ENCODE measurements at places on chromosomes 4 and X.

DNA sequence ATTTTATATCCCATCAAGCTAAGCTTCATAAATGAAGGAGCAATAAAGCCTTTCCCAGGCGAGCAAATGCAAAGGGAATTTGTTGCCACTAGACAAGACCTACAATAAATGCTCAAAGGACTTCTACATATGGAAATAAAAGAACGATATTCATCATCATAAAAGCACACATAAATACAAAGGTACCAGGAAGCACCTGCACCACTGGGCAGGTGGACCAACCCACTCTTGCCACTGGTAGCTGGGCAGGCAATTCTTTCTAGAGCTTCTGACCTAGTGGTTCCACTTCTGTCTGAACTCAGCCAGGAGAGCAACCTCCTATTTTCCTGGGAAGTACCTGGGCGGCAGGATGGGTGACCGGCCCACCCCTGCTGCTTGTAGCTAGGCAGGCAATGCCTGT, 237.2 kb upstream of the ITM2A start:
- no peak for DNase-seq

DNA sequence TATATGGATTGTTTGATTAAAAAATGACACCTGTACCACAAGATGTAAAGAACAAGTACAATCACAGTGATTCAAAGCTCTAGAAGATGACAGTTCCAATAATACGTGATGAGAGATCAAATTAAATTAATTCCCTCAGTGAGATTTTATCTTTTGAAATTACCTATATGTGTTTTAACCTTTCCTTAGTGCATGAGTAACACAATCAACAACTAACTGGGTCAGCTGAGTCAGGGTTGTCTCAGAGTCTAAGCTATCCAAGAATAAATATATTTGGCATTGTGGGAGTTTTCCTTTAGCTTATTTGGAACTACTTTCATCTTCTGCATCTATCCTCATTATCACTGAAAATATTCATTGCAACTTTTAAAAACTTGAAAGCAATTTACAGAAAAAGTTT, 162.8 kb downstream of the WDFY3 start:
- no peak for DNase-seq

DNA sequence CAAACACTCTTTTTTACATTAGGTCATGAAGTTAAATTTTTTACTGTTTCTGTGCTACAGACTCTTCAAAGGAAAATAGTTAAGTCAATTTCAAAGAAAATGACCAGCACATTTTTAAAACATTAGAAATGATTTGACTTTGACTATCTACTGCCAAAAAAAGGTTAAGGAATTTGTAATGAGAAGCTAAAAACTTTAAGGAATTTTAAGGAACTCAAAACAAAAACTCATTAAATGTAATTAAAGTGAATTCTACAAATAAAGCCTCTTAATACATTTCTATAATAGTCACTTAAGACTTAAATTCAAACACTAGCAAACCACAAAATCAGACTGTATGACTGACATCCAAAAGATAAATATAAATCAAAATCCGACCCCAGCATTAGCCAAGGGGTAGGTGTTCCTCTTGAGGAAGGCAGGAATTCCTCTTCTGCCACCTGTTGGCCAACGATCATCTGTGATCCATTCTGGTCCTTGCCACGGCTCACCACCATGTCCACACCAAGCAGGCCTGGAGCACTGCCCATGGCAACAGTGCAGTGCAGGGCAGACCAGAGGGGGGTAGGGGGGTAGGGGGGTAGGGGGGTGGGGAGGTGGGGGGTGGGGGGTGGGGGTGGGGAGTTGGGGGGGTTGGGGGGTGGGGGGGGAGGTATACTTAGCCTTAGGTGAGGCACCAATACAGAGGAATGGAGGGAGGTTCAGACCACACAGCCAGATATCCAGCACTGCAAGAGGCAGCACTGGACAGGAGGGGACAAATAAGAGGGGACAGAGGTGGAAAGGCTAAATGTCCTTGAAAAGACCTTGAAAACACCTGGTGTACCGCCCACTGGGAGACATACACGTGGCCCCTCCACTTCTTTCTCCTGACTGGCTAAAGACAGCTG, 287.4 kb downstream of the CHIC1 start:
- no peak for DNase-seq

DNA sequence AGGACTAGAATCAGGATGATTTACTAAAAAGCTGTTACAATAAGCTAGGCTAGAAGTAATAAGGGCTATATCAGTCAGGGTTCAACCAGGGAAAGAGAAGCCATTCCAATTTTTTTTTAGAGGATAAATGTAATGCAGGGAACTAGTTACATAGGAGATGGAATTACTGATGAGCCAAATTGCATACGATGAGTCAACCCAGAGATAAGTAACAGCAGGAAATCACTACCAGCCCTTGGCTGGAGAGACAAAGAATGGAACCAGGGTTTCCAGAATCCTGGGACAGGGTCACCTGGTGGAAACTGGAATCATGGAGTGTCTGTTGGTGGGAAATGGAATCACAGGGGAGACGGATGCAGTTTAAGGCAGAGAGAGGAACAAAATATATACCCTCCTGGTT, 13.1 kb upstream of the MAGEA4 start:
- DNase-seq = no peak

DNA sequence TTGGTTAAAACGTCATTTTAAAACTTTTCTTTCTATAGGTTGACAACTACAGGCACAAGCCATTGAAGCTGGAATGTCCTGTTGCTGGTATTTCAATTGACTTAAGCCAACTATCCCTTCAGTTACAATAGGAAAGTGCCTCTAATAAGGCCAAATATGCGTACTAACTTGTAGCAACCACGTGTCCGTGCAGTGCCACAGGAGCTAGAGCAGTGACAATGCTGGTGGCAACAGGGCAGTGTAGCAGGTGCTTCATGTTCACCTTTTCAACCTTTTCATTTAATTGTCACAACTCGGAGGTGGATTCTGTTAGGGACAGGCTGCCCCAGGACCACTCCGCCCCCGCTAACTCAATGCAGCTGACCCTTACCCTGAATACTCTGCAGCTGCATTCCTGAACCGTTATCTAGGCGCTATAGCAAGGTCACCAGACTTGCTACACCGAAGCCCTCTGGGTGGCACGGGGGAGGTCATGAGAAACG, 37.7 kb downstream of the ERVMER34-1 start:
- DNase-seq = no peak

DNA sequence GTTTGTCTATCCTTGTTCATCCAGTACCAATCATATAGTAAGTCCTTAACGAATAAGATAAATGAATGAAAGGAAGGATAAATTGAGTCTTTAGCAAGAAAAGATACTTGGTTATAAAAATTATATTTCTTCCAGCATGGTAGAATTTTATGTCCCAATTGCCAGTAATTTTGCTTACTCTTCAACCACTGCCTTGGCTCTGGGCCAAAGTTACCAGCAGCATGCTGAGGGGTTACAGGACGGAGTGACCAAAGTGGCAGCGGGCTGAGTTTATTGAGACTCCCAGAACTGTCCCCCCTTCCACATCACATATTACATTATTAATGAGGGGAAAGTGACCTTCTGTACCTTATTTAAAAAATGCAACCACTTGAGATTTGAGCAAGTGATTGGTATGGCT, 121.7 kb downstream of the RASGEF1B start:
- DNase-seq = no peak

DNA sequence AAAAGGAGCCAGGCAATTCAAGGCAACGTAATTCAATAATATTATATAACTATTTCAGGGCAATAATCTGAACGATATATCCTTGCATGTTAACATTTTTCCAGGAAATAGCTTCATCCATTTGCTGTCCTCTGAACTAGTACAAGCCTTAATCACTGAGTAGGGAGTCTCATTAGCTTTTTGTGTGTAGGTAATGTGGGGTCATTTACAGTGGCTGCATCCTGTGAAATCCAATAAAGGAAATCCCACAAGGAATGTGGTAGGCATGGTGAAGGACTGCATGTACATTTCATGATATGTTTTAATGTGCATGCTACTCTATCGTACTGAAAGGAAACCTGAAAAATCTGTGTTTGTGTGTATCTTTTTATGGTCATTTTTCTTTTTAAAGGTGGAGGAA, 103.5 kb downstream of the SLC4A4 start:
- no peak for DNase-seq

- no peak for DNase-seq
These were observed 10.9 kb upstream of the SASH3 start for GRCh38 chrX:129768586-129769466.

- DNase-seq = no peak
These were observed 9.3 kb downstream of the SPATA4 start for GRCh38 chr4:176186067-176186466.

DNA sequence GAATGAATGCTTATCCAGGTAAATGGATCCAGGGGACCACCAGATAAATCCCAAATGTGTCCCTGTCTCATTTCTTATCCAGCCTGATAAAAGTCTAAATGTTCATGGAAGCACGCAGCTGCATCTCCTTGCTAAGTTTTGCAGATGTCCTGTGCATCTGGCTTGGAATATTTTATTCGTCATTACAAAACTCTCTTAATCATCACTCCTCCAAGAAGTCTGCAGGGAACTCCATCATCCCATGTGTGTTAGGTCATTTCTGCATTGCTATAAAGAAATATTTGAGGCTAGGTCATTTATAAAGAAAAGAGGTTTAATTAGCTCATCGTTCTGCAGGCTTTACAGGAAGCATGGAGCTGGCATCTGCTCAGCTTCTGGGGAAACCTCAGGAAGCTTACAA, 297.2 kb downstream of the HS3ST1 start:
- DNase-seq = no peak

DNA sequence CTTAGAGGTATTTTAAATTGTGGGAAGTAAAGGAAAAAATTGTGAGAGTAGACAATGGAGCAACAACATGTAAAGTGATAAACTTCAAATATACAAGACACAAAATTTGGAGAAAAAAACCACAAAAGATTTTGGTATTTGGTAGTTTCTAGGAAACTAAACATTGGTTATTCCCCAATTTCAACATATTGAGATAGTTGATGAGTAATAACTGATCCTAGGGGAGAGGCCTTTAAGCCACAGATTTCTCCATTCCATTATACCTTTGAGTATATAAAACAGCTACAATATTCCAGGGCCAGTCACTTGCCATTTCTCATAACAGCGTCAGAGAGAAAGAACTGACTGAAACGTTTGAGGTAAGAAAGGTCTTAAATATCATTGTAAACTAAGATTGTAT, at the start of gene FDCSP:
FDCSP (plus strand) TSS at position 301 of the 400 bp plus-strand sequence. CDS start 5,071 bp downstream, outside the sequence.
- DNase-seq = no peak

- no peak for DNase-seq
These were observed 51.1 kb downstream of the WDFY3 start for GRCh38 chr4:84915396-84915780.

GRCh38 chr4:89640620-89641366, 196.2 kb downstream of the SNCA start:
- DNase-seq = peak; percentile 79

GRCh38 chr4:83320548-83320947, 14.1 kb downstream of the HPSE start:
- DNase-seq = no peak

GRCh38 chrX:49193542-49193964, 6.4 kb downstream of the SYP start:
- DNase-seq = no peak

- DNase-seq = no peak
These were observed 39.3 kb downstream of the IL1RAPL1 start for GRCh38 chrX:28626515-28626914.

- DNase-seq = no peak
These were observed 17.5 kb downstream of the BRWD3 start for GRCh38 chrX:80792205-80792604.

Measured in neuronal stem cell (in vitro differentiated cells).